ENCODE measurements at places on chromosomes 5 and 9.

- DNase-seq, result peak; percentile 44
- H3K4me3 ChIP-seq, result no peak overlapping the region
- H3K27ac ChIP-seq, result no peak overlapping the region
Observed at GRCh38 chr9:100637787-100638186, 59.9 kb downstream of the CAVIN4 start.

- no peak for DNase-seq
- peaks cover 59% of the 10 kb centered on the region for H3K27me3 ChIP-seq
Observed at GRCh38 chr5:95617057-95617456, 2.8 kb upstream of the GPR150 start.

GRCh38 chr5:89436464-89436863 is 553.5 kb upstream of the MEF2C start:
- peaks cover 9% of the 10 kb centered on the region for H3K4me1 ChIP-seq
- no peak overlapping the region for H3K4me3 ChIP-seq
- no peak for DNase-seq

DNA sequence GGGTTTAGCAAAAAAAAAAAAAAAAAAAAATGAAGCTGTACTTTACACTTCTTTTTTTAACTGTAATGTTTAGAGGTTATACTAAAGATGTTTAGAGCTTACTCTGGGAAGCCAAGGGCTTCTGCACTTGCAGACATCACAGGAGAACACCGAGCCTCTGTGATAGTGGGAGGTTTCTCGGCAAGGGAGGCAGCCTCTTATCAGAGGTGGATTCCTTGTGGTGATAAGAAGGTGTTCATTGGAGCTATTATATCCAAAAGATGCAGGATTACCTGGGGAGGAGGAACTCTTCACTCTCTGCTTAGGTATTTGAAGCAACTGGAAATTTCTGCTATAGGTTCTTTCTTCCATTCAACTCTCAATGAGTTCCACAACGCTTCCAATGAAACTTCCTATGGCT is 171.2 kb upstream of the SLC12A2 start:
- no peak overlapping the region for H3K4me3 ChIP-seq
- no peaks in the 10 kb centered on the region for H3K4me1 ChIP-seq

DNA sequence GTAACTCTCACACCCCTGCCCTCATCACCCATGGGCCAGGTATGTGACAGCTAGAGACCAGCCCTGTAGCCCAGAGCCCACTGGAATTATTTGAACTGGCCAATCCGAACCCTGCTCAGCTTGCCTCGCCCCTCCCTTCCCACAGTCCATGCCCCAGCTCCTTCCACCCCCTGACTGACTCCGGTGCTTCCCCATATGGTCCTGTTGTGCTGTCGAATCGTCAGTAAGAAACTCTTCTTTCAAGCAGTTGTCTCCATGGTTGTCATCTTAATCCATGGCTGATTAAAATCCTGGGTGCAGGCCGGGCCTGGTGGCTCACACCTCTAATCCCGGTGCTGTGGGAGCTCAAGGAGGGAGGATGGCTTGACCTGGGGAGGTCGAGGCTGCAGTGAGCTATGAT is 118.5 kb downstream of the COL23A1 start:
- peak overlapping the region; percentile 64 for H3K27ac ChIP-seq
- peaks cover 7% of the 10 kb centered on the region for H3K27me3 ChIP-seq
- H3K36me3 ChIP-seq, result peaks cover 14% of the 10 kb centered on the region
- H3K4me1 ChIP-seq, result peaks cover 62% of the 10 kb centered on the region
- DNase-seq, result no peak
- H3K4me3 ChIP-seq, result no peak overlapping the region

DNA sequence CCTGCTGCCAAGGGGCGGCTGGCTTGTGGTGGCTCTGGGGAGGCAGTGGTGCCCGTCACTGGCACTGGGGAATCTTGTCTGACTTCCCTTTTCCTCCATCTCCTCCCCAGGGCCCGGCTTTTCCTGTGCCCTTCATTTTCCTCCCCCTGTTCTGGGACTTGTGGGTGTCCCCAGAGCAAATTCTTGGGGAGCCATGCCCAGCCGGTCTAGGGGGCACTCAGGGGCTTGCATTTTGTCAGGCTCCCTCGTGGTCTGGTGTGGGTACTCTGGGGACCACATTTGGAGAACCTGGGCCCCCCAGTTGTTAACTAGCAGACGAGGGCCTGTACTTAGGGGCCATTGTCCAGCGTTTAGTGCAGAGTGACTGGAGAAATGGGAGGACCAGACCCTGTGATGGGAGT is 105.2 kb upstream of the IER5L start:
- H3K27ac ChIP-seq, result no peak overlapping the region
- H3K4me3 ChIP-seq, result no peak overlapping the region
- H3K4me1 ChIP-seq, result peaks cover 67% of the 10 kb centered on the region

- DNase-seq, result no peak
- no peaks in the 10 kb centered on the region for H3K4me1 ChIP-seq
- H3K27ac ChIP-seq, result no peak overlapping the region
Observed at GRCh38 chr9:99403371-99403770, 181.3 kb downstream of the SEC61B start.

- H3K4me3 ChIP-seq, result no peak overlapping the region
- H3K27ac ChIP-seq, result no peak overlapping the region
- H3K27me3 ChIP-seq, result no peaks in the 10 kb centered on the region
- H3K4me1 ChIP-seq, result no peaks in the 10 kb centered on the region
- no peak for DNase-seq
Observed at GRCh38 chr5:117380316-117380715, 805.7 kb upstream of the SEMA6A start.
